Brain microvascular endothelial cell (primary cell): ENCODE measurements at places on chromosomes 7 and 10.

DNA sequence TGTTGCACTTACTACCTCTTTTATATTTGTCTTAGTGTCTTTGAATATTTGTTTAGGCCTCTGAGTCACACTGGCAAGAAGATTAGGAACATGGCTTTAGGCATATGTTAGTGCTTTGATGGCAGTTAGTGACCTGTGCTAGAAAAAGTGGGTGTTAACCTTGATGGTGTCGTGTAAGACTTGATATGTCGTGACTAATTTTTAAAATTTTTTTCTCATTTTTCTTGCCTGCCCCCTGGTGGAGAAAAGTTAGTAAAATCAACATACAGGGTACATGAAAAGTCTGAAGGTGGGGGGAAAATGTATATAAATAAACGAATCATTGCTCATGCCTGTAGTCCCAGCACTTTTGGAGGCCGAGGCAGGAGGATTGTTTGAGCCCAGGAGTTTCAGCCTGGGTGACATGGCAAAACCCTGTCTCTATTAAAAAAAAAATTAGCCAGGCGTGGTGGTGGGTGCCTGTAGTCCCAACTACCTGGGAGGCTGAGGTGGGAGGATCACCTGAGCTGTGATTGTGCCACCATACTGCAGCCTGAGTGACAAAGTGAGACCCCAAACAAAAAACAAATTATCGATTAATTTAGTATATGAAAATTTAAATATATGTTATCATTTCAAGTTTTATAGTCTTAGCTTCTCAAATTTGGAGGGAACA lies 44.6 kb downstream of the TAX1BP1 start:
- DNase-seq, result peak; percentile 81

DNA sequence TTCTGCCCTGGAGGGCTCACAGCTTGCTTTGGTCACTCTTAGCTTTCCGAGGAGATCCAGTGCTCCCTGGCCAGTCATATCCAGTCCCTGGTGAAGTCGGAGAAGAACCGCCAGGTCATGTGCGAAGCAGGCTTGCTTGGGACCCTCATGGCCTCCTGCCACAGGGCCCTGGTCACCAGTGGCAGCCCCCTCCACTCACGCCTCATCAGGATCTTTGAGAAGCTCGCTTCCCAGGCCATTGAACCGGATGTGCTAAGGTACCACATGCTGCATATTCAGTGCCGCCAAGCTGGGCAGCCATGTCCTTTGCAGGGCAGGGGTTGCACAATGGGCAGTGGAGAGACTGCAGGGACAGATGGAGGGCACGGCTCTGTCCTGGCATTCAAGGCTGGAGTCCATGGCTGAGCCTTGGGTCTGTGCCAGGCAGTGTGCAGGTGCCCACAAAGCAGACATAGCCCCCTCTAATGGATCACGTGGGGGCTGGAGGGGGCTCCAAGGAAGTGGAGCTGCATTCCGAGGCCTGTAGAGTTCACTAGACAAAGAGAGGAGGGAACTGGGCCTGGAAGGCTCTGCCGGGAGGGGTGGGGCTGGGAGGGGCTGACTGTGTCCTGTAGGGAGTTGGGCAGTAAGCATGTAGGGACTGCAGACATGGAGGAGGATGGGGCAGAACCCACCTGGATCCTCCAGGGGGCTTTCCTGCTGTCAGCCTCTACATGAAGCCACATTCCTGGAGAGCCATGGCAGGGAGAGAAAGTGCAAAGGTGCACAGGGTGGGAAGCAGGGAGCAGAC lies 89.9 kb downstream of the WDFY4 start:
- DNase-seq, result no peak

DNA sequence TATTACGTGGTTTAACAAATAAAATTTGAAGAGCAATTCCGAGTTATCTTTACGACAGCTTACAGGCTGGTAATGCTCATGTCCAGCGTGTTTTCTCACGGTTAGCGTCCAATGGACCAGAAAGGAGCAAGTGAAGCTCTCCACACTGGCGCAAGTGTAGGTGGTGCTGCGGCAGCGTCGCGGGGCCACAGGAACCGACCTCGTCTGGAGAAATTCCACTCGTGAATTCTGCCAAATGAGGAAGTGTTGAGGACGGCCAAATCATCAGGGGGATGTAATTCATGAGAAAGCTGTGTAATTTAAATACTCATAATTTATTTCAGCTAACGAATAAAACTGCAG lies 350 bp upstream of the ZNF37A start:
- DNase-seq, result no peak

- DNase-seq, result no peak
These were observed 60.8 kb upstream of the NPTX2 start for GRCh38 chr7:98556288-98556687.

GRCh38 chr7:100088095-100088620 lies 611 bp upstream of the COPS6 start:
- DNase-seq, result no peak

- no peak for DNase-seq
These were observed 20.2 kb downstream of the DNAJB9 start for GRCh38 chr7:108589874-108590273.

- no peak for DNase-seq
These were observed 59.9 kb downstream of the PWWP2B start for GRCh38 chr10:132456881-132457280.

GRCh38 chr10:115844591-115844990 lies 428.4 kb downstream of the GFRA1 start:
- no peak for DNase-seq

DNA sequence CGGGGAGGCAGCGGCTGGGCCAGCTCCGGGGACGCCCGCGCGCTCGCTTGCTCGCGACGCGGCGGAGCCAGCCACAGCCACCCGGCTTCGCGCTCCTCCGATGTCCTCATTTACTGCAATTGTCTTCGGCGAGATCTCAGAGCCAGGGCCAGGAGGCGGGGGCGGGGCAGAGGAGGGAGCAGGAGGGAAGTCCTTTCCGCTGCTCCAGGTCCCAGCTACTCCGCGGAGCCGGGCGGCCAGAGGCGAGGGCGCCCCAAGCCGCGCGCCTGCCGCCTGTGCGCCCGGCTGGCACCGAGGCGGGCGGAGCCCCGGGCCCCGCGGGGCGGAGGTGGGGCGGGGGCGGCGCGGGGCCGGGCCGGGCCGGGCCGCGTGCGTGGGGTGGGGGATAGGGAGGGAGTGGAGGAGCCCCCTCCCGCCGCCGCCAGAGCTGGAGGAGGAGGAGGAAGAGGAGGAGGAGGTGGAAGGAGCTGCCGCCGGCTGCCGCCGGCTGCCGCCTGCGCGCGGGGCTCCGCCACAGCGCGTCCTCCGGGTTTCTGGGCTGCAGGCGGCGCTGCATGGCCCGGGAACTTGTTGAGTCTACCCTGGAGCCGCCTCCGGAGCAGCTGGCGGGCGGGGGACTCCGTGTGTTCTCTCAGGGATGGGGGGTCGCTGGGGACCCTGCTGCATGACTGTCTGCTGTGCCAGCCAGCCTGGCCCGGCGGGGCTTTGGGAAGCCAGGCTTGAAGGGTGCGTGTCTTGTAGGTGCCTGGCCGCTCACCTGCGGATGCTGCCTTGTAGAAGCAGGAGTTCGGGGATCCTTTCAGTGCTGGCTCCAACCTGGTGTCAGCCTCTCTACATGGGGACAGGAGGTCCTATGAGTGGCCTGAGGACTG lies at the start of gene INSYN2A:
TSS of gene INSYN2A (minus strand) at position 310 of the 872 bp plus-strand sequence. CDS start 20,196 bp downstream, outside the sequence.
- DNase-seq, result peak; percentile 29

GRCh38 chr10:90407131-90407530 lies 450.7 kb downstream of the HTR7 start:
- DNase-seq, result peak; percentile 87

- DNase-seq, result no peak
These were observed 84.2 kb upstream of the FAM133B start for GRCh38 chr7:92674379-92674778.

DNA sequence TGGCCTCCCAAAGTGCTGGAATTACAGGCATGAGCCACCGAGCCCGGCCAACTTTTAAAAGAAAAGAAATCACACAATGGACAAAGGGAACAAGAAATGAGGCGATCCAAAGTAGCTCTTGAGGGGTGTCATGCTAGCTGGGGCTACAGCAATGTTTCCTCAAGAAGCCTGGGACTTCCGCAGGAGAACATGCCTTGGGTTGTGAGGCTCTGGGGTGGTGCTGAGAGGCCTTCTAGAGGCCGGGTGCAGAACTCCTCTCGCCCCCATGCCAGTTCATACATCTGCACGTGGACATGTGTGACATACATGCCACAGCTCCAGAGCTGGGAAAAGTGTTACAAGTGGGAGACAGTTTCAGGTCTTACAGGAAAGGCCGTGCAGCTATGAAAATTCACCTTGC lies 238.2 kb downstream of the SKAP2 start:
- no peak for DNase-seq

DNA sequence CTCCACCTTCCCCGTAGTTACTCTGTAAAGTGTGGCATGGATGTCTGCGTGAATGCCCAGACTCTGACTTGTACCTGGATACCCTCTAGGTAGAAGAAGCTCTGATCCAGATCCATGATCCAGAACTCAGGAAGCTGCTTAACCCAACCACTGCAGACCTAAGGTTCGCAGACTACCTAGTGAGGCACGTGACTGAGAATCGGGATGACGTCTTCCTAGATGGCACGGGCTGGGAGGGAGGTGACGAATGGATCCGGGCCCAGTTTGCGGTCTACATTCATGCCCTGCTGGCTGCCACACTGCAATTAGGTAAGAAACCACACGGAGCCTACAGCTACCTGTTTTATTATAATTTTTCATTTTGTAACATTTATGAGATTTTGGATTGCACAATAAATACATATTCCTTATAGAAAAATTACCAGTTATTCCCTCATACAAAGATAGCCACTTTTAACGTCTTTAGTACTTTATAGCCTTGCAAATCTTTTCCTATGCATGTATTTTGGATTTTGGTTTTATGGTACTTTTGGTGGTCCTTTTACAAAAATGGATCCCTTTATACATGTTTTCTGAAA lies 77.9 kb downstream of the AVL9 start:
- DNase-seq, result no peak

- no peak for DNase-seq
These were observed 173.4 kb downstream of the SORCS1 start for GRCh38 chr10:106991091-106991490.

DNA sequence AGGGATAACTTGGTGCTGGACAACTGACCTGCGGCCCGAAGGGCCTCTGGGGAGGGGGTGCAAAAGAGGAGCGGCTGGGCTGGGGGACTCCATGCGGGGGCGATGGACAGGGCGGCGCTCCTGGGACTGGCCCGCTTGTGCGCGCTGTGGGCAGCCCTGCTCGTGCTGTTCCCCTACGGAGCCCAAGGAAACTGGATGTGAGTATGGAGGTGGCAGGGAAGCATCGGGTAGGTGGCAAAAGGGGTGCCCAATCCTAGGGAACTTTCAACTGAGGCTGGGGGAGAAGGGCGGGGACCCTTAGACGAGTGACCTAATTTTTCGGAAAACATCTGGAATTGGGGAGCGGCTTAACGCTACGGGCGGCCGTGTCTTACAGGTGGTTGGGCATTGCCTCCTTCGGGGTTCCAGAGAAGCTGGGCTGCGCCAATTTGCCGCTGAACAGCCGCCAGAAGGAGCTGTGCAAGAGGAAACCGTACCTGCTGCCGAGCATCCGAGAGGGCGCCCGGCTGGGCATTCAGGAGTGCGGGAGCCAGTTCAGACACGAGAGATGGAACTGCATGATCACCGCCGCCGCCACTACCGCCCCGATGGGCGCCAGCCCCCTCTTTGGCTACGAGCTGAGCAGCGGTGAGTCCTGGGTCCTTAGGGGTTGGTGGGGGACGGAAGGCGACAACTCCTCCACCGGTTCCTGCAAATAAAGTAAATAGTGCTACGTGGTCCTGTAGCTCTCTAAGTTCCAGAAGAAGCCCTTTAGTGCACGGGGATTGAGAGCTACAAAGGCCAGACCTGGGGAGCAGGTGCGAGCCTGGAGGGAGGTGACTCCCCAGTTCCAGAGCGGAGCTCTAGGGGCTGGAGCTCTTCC lies 622 bp downstream of the WNT16 start:
- DNase-seq, result no peak

DNA sequence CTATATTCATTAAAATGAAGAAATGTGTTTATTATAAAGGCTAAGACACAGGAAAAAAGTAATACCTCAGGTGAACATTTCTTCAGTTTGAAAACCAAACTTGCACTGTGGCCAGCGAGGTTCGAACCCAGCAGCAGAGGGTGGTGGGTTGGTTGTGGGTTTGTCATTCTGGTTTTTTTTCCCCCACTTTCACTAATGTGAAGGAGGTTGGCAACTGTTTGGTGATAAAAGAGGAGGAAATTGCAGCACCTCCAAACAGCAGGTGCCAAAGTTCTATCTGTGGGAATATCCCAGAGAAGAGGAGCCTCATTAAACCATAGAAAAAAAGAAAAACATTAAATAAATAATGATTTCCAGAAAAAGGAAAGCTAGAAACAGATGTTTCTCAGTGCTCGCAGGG lies 36.6 kb upstream of the YAE1 start:
- DNase-seq, result no peak

DNA sequence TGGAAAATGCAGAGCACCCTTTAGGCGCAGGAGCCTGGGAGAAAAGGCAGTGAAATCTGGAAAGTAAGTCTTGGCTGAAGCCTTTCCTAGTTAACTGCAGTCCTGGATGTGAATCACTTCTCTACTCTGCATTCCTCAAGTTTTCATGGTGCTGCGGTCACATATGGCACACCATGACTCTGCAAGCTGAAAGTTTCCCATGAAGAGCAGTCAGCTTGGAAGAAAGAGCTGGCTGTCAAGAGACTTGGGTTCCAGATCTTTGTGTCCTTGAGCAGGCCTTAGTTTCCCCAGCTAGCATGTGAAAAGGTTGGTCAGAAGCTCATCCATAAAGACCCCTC lies 548.3 kb downstream of the SORCS3 start:
- DNase-seq, result no peak

GRCh38 chr7:731440-732085 lies 4.5 kb upstream of the PRKAR1B start:
- DNase-seq, result no peak

DNA sequence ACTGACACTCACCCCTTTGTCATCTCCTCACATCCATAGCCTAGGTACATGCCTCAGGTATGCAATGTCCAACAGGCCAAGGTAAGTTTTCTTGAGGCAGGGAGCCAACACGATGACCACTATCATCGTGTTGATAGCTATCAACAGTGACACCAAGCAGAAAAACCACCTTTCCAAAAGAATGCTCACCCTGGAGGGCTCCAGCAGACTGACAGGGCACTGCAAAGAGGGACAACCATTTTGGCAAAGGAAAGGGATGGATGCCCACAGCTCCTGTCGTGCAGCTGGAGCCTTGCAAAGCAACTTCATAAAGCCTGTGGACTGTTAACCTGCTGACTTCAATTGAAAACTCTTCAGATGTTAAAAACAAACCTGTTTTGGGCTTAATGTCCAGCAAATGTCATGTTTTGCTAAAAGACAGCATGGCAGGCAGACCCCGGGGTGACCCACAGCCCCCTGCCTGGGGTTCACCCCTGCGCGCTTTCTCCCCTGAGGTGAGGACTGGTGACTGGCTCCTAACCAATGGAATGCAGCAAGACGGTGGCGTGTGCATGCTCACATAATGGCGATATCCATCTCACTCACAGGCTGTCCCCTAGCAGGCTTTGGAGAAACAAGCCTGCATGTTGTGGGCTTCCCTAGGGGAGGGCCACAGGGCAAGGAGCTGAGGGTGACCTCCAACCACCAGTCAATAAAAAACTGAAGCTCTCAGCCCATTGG lies 293.8 kb downstream of the TCERG1L start:
- DNase-seq, result no peak

DNA sequence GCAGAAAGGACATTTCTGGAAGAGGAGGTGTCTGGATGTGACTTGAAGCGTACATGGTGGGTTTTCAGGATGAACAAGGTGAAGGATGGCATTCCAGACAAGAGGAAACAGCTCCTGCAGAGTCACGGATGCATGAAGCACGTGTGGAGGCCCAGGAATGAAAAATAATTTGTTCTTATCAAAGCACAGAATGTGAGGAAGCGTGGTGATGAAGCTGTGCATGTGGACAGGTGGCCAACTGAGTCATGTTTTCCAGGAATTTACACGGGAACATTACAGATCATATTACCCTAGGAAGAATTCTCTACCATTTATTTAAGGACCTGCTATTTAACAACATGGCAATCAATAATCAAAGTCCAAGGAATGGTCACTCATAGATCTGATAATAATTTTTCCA lies 413.2 kb upstream of the KLF6 start:
- no peak for DNase-seq
